Activated CD4-positive, alpha-beta T cell treated with anti-CD3 and anti-CD28 coated beads, Interleukin-2, amount 10 ng/mL, durations not matched to agents 7 days and 5 days (primary cell): ENCODE measurements at places on chromosomes 2 and 18. TPM values are rescaled to one million over a fixed set of nuclear protein-coding genes. Genes with fewer than 3 reads are reported as not detected.
A peak's percentile ranks its signal among the peaks of the same experiment; 100 is the strongest.

GRCh38 chr2:100285691-100286090 lies 36.6 kb downstream of the LONRF2 start:
- DNase-seq = no peak
- H3K4me1 ChIP-seq = peaks cover 23% of the 10 kb centered on the region
- no peak overlapping the region for H3K4me3 ChIP-seq
- peaks cover 26% of the 10 kb centered on the region for H3K27me3 ChIP-seq
- H3K36me3 ChIP-seq = no peaks in the 10 kb centered on the region
- no peak overlapping the region for H3K27ac ChIP-seq

DNA sequence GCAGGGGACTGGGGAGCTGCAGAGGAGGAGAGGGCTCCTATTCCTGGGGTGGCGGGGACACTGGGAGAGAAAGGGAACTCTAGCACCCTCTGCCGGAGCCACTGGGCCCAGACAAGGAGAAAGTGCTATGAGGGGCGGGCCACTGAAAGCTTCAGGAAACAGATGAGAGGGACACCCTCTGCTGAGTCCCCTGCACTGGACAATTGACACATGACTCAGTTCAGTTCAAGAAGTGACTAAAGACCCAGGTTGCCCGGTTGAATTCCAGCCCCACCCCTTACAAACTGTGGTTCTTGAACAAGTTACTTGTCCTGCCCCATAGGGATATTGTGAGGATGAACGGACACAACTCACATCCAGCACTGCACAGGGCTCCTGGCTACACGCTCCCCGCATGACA lies 5.0 kb downstream of the RUFY4 start:
- H3K27ac ChIP-seq = no peak overlapping the region
- H3K4me3 ChIP-seq = no peak overlapping the region
- DNase-seq = peak; percentile 34
- H3K27me3 ChIP-seq = no peaks in the 10 kb centered on the region
- H3K4me1 ChIP-seq = peaks cover 3% of the 10 kb centered on the region

DNA sequence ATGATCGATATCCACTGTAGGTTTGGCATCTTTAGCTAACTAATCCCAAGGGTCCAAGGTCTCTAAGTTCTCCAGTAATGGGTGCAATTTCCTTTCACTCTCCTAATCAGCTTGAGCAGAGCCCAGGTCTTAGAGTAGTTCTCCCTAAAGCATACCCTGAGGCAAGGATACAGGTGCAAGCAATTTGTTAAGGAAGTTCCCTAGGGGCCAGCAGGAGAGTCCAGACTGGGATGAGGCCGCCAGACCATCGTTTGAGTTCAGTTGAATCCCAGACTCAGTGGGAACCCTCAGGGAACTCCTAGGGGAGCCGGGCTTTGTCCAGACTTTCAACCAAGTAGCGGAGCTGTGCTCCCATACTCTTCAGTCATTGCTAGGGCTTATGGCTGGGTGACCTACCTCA lies 835.4 kb upstream of the CDH2 start:
- H3K27me3 ChIP-seq = no peaks in the 10 kb centered on the region
- no peak overlapping the region for H3K4me3 ChIP-seq
- no peak overlapping the region for H3K27ac ChIP-seq
- no peak for DNase-seq

DNA sequence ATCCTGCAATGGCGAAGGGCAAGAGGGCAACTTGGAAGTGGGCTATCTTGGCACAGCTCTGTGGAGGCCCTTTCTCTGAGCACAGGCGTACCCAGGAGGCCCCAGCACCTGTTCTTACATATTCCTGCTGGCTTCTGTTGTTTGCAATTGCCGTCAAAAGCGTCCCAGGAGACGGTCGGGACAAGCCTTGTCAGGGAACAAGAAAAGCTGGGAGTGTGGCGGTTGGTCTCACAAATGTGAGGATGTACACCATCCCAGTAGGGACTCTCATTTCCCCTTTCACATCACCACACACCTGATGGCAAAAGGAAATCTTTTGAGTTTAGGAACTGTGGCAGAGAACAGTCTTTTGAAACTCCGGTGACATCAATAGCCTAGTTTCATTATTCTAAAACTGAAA lies 94.7 kb upstream of the EFEMP1 start:
- H3K36me3 ChIP-seq = no peaks in the 10 kb centered on the region
- H3K4me1 ChIP-seq = no peaks in the 10 kb centered on the region
- peaks cover 1% of the 10 kb centered on the region for H3K27me3 ChIP-seq
- DNase-seq = no peak
- H3K27ac ChIP-seq = no peak overlapping the region
- no peak overlapping the region for H3K4me3 ChIP-seq

DNA sequence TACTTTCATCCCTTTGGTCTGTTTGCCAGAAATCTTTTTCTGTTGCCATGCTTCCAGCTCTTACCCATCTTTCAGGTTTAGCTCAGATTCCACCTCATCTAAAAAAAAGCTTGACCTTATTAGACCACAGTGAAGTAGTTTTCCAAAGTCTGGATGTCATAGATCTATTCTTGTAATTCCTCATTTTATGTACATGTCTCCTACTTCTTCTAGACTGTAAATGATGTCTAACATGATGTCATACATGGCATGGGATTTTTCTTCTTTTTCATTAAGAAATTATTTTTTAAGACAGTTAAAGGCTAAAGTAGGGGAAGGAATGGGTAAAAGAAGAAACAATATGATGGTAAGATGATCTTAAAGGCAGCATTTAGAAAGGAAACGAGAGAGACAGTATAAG lies 11.3 kb downstream of the GLS start:
- H3K27ac ChIP-seq = no peak overlapping the region
- peaks cover 31% of the 10 kb centered on the region for H3K36me3 ChIP-seq
- H3K4me1 ChIP-seq = peaks cover 57% of the 10 kb centered on the region
- DNase-seq = no peak

- H3K27me3 ChIP-seq = peaks cover 3% of the 10 kb centered on the region
- H3K4me1 ChIP-seq = no peaks in the 10 kb centered on the region
- H3K36me3 ChIP-seq = no peaks in the 10 kb centered on the region
- no peak for DNase-seq
- no peak overlapping the region for H3K4me3 ChIP-seq
Measured at GRCh38 chr2:173692068-173692467, 273.1 kb downstream of the SP3 start.

GRCh38 chr2:219530048-219530963 lies 13.3 kb downstream of the CHPF start:
- DNase-seq = peak; percentile 87
- peaks cover 49% of the 10 kb centered on the region for H3K27me3 ChIP-seq
- H3K36me3 ChIP-seq = no peaks in the 10 kb centered on the region
- H3K4me1 ChIP-seq = no peaks in the 10 kb centered on the region
- no peak overlapping the region for H3K27ac ChIP-seq

GRCh38 chr2:15799432-15799827 lies 140.9 kb upstream of the MYCN start:
- no peaks in the 10 kb centered on the region for H3K36me3 ChIP-seq
- no peaks in the 10 kb centered on the region for H3K4me1 ChIP-seq
- no peak overlapping the region for H3K27ac ChIP-seq

DNA sequence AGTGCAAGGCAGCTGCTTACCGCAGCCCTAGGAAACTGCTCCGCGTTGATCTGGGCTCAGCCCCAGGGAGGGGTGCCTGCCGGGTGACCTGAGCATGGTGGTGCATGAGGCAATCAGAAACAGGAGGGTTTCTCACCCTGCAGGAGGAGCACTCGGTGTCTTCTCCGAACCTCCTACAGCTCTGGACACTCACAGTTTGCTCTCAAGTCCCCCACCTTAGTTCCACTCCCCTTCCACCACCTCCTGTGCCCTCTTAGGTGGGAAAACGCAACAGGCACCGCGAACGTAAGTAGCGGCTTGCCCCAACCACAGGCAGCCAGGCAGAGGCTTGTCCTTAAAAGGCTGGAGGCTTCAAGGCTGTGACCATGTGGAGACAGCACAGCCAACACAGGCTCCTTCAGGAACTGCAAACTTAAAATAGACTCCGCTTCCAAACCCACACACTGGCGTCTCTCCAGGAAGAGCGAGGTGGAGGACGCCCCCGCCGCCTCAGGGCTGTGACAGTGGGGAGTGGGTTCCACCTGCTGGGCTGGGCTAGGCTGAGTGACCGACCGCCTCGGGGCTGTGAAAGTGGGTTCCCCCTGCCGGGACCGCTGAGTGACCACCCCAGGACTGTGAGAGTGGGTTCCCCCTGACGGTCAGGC lies 71.6 kb downstream of the NDUFA10 start:
- no peaks in the 10 kb centered on the region for H3K36me3 ChIP-seq
- no peak overlapping the region for H3K4me3 ChIP-seq
- no peak for DNase-seq
- no peak overlapping the region for H3K27ac ChIP-seq

GRCh38 chr18:13909141-13909940 lies 6.0 kb downstream of the MC2R start:
- DNase-seq = no peak
- H3K36me3 ChIP-seq = no peaks in the 10 kb centered on the region
- no peak overlapping the region for H3K27ac ChIP-seq
- H3K4me1 ChIP-seq = no peaks in the 10 kb centered on the region

- peaks cover 6% of the 10 kb centered on the region for H3K36me3 ChIP-seq
- H3K4me1 ChIP-seq = peaks cover 42% of the 10 kb centered on the region
- DNase-seq = no peak
- no peak overlapping the region for H3K27ac ChIP-seq
- no peaks in the 10 kb centered on the region for H3K27me3 ChIP-seq
Measured at GRCh38 chr2:100589527-100589926, 26.7 kb downstream of the PDCL3 start.

- peaks cover 6% of the 10 kb centered on the region for H3K4me1 ChIP-seq
- no peak overlapping the region for H3K27ac ChIP-seq
- DNase-seq = no peak
Measured at GRCh38 chr2:96878796-96879544, 9.1 kb upstream of the SEMA4C start.

GRCh38 chr2:105447476-105447875 lies 48.6 kb upstream of the FHL2 start:
- no peaks in the 10 kb centered on the region for H3K36me3 ChIP-seq
- no peak overlapping the region for H3K27ac ChIP-seq
- no peaks in the 10 kb centered on the region for H3K4me1 ChIP-seq

- no peak overlapping the region for H3K27ac ChIP-seq
- no peaks in the 10 kb centered on the region for H3K36me3 ChIP-seq
- no peak overlapping the region for H3K4me3 ChIP-seq
Measured at GRCh38 chr2:181978351-181979150, 7.1 kb upstream of the PPP1R1C start.

- no peaks in the 10 kb centered on the region for H3K4me1 ChIP-seq
- DNase-seq = no peak
- H3K27me3 ChIP-seq = no peaks in the 10 kb centered on the region
- H3K4me3 ChIP-seq = no peak overlapping the region
Measured at GRCh38 chr18:55136864-55137263, 177.6 kb upstream of the CCDC68 start.

- H3K4me3 ChIP-seq = no peak overlapping the region
- no peak for DNase-seq
- H3K36me3 ChIP-seq = peaks cover 3% of the 10 kb centered on the region
- H3K27ac ChIP-seq = no peak overlapping the region
Measured at GRCh38 chr2:197994751-197995150, 190.4 kb downstream of the PLCL1 start.

- DNase-seq = no peak
- H3K4me3 ChIP-seq = peak overlapping the region; percentile 16
- H3K36me3 ChIP-seq = peaks cover 28% of the 10 kb centered on the region
- H3K27ac ChIP-seq = peak overlapping the region; percentile 93
Measured at GRCh38 chr2:96315005-96315399, 9.7 kb upstream of the SNRNP200 start.

PTPRM gene
- 10.5 TPM for total RNA-seq

LIPG gene
- not detected for total RNA-seq

COLEC11 gene
- total RNA-seq = not detected

GPR45 gene
- total RNA-seq = not detected
